ENCODE measurements at places on chromosomes 12 and 14.

- DNase-seq = no peak
Measured at GRCh38 chr12:129693731-129694130, 210.1 kb downstream of the TMEM132D start.

- no peak for DNase-seq
Measured at GRCh38 chr14:77965919-77966435, 166.1 kb downstream of the ADCK1 start.

GRCh38 chr12:95790917-95791849 is 619 bp upstream of the NTN4 start:
- DNase-seq = no peak

DNA sequence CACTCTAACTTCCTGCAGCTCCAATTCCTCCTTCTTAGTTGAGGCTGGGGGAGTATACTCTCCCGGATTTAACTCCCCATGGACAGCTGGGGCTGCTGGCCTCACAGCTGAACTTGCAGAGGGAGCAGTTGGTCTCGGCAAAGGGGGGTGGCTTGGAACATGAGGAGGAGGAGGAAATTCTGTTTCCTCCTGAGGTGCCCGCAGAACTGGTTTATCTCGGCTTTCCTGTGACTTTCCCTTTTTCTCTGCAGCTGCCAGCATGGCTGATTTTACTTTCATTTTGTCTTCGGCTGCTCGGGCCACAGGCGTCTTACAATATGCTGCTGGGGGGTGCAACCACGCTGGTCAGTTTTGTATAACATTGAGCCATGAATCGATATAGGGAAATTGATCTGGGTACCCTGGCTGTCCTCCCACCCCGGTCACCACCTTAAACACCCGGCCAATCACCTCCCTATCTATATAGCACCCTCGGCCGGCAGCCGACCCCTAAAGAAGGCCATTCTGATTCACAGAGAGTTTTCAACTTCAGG is 1317.6 kb downstream of the TMEM121 start:
- DNase-seq = no peak

- no peak for DNase-seq
Measured at GRCh38 chr12:56190695-56191155, 1.4 kb upstream of the SMARCC2 start.

GRCh38 chr14:77104393-77104792 is 6.3 kb downstream of the CIPC start:
- no peak for DNase-seq

- peak; percentile 24 for DNase-seq
Measured at GRCh38 chr12:69527506-69528272, 57.5 kb downstream of the FRS2 start.

- no peak for DNase-seq
Measured at GRCh38 chr12:25524366-25524765, 28.7 kb downstream of the LMNTD1 start.

Measured in AG09309 (cell line).